ENCODE measurements at places on chromosomes 11 and 22.

DNA sequence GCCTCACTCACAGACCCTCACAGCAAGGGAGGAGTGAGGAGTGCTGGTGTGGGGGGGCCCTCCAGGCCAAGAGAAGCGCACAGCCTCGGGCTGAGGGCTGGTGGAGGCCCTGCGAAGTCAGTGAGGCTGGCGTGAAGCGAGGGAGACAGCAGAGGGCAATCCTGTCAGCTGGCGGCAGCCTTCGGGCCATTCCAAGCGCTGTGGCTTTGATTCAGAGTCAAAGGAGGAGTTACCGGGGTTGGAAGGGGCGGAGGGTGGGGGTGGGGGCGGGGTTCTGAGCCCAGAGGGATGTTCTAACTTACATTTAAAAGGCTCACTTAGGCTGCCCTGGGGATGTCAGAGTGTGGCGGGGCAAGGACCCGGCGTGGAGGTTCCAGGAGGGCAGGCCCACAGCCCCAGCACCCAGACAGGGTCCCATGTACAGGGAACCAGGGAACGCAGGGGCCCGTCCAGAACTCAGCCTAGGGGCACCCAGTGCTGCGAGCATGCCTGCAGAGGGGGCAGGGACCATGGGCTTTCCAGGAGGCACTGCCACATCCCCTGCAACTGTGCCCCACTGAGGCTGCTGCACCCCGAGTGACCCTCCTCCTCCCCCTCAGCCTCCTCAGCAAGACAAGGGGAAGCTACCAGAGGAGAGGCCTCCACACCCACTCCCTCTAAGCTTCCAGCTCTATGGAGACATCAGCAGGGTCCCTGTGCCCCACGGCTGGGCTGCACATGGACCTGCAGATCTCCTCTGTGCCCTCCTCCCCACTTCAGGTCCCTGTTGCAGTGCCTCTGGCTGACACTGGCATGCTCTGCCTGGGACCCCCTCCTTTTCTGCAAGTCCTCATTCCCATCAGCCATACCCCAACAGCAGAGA, 39.7 kb upstream of the TTLL12 start:
- no peak for DNase-seq

- DNase-seq: peak; percentile 87
Observed at GRCh38 chr22:17258015-17258787, 39.0 kb upstream of the ADA2 start.

DNA sequence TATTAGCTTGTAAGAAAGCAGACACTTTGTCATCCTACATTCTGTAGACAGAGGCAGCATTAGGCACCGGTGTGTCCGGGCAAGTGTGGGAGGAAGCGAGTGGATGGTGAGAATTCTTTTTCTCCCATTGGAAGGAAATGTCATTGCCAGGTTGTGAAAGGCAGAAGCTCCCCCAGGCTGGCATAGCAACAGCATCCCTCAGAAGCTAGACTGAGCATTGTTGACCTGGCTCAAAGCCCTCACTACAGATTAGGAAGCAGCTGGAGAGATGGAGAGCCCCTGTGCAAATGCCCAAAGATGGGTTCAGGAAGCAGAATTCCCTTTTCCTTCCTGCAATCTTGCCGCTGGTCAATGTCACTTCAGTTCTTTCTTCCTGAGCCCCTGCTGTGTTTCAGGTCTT, 1299.3 kb downstream of the TBC1D22A start:
- no peak for DNase-seq

DNA sequence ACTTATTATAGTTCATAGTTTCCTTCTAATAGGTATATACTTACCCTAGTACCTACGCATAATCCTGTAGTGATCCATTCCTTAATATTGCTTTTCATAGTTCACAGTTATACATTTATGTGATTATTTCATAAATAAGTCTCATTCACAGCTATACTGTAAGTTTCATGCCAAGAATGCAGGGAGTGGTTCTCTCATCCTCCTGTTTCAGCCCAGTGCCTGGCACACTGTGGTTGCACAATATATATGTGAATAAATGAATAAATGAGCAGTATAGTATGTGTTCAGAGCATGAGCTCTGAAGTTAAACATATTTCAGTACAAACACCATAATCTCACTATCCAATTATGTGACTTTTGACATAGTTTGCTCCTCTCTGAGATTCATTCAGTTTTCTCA, 115.8 kb downstream of the MAML2 start:
- DNase-seq: no peak

- DNase-seq: no peak
Observed at GRCh38 chr11:76670485-76671236, at the start of gene LRRC32. Gene LRRC32, minus strand, starts transcription at chr11:76670747. Its CDS starts 4,793 bp downstream, at chr11:76665954.

DNA sequence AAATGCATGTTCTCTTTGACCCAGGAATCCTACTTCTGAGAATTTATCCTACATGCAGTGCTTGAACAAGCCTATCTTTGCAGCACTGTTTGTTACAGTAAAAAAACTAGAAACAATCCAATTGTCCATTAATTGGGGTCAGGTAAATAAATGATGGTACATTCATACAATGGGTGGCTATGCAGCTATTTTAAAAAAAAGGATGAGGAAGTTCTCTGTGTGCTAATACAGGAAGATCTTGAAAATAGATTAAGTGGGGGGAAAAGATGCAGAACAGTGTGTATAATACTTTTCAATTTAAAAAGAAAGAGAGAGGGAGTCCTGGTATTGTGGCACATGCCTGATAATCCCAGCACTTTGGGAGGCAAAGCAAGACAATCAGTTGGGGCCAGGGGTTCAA, 9.5 kb upstream of the CREB3L1 start:
- no peak for DNase-seq

- peak; percentile 31 for DNase-seq
Observed at GRCh38 chr11:119417726-119418540, 5.0 kb downstream of the THY1 start.

GRCh38 chr22:39814899-39815298, 78.7 kb downstream of the ENTHD1 start:
- peak; percentile 5 for DNase-seq

GRCh38 chr22:46366801-46367706, 31.5 kb downstream of the TRMU start:
- DNase-seq: no peak

- DNase-seq: no peak
Observed at GRCh38 chr11:78961937-78962701, 387.5 kb upstream of the NARS2 start.

DNA sequence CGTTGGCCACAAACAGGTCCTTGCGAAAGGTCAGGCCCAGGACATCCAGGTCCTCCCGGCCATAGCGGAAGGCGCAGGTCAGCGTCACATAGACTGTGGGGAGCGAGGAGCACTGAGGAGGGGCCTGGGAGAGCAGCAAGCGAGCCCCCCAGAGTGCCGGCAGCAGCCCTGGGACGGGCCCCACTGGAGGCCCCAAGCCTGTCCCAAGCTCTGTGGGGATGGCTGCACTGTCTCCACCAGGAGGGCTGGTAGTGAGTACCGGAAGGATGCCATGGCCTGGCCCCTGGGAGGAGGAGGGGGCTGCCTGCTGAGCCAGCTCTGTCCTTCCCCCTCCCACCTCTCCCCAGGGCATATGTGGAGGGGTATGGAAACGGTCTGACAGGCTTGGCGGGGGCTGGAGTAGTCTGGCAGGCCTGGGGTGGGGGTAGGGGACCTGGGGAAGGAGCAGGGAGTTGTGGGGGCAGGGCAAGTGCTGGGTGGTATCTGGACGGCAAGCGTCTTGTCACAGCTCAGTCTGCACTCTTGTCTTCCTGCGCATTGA, 42.9 kb downstream of the TPBGL start:
- no peak for DNase-seq

- DNase-seq: no peak
Observed at GRCh38 chr11:65719871-65720210, 757 bp downstream of the RNASEH2C start.

- DNase-seq: no peak
Observed at GRCh38 chr11:16899708-16900303, 114.4 kb downstream of the PLEKHA7 start.

GRCh38 chr22:45208993-45209838, 31.5 kb downstream of the KIAA0930 start:
- DNase-seq: no peak

- DNase-seq: no peak
Observed at GRCh38 chr22:40235308-40235707, 57.6 kb downstream of the TNRC6B start.

DNA sequence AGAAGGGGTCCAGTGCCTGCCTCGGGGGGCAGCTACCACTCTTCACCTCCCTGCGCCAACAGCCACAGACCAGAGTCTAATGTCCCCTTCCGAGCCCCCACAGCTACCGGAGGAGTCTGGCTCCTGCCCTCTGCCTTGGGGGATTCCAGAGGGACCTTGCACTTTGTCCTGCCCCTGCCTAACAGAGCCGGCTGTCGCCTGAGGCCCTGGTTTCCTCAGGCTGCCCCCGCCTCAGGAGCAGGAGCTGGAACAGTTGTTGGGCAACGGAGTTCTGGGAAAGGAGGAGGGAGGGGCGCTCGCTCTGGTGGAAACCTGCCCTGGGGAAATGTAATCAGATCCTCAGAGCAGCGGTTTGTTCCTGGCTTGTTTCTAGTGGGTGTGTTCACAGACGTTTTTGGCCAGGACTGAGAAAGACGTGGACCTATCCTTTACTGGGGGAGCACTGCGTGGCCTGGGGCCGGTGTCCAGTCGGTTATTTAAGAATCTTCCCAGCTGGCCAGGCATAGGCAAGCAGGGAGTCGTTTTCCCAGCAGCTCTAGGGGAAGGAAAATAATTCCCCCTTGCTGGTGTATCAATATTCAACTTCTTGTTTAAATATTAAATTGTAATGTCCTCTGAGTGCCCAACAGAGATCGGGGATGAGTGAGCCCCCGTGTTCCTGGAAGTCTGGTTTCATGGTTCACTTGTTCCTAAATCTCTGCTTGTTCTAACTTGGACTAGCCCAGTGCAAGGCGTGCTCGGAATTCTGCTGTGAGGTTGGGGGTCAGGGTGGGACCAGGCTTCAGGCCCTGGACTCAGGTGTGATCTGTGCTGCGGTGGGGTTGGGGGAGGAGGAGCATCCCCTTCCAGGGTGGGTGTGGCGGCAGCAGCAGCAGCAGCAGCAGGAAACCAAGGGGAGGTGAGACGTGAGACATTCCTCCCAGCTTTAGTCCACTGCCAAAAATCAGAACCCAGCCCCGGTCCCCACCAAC, 32.1 kb downstream of the A4GALT start:
- DNase-seq: peak; percentile 41

DNA sequence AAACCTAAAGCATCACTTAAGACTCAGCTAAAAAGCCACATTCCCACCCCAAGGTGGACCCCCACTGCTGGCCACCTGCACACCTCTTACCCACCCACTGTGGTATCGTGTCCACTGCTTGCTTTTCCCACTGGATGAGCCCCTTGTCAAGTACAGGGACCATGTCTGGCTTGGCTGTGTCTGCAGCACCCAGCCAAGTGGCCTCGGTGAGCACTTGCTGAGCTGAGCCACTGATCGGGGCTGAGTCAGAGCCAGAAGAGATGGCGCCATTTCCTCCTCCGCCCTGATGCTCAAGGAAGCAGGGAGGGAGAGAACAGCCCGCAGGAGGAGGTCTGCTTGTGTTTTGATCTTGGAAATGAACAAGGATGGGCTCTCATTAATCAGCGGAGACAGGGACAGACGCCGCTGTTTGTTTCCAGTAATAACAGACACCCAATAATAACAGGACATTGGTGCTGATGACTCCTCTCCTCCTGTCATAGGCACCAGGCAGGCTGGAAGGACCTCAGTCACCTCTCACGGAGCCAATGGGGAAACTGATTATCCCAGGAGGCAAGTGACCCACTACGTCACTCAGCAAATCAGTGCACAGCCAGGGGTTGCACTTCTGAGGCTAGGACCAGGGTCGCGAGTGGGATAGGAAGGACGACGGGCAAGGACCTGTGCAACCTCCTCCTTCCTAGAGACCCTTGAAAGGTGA, 85.2 kb upstream of the RTL6 start:
- DNase-seq: no peak

- DNase-seq: no peak
Observed at GRCh38 chr11:93668171-93668570, 6.7 kb downstream of the CEP295 start.

GRCh38 chr11:85750646-85751045, 60.3 kb downstream of the SYTL2 start:
- no peak for DNase-seq

GRCh38 chr11:74696939-74697675, 34.1 kb downstream of the CHRDL2 start:
- no peak for DNase-seq

DNA sequence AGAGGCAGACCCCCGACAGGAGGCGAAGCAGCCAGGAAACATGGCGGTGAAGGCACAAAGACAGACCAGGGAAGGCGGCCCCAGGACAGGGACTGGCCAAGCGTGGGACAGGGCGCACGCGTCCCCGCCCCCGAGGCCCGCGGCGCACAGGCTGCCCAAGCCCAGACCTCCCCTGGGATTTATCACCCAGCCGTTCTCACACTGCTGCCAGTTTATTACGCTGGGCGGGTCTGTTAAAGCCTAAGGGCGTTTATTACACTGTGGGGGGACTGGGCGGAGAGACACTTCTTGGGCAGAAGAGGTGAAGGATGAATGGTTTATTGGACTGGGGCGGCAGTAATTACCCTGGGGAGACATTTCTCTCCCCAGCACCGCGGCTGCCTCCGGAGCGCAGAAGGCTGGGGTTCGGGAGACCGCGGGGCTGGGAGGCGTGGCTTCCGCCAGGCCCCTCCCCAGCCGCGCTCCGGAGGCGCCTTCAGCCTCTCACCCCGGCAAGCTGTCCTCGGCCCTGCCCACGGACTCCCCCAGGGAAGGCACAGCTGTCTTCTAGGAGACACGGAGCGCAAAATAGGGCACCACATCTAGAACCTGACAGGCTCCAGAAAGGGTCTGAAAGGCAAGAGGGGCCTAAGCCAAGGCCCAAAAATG, 47.1 kb downstream of the SLC22A12 start:
- no peak for DNase-seq

- no peak for DNase-seq
Observed at GRCh38 chr11:64060861-64061444, 25.2 kb downstream of the FLRT1 start.

- no peak for DNase-seq
Observed at GRCh38 chr22:48186146-48186790, 1423.8 kb downstream of the TBC1D22A start.

DNA sequence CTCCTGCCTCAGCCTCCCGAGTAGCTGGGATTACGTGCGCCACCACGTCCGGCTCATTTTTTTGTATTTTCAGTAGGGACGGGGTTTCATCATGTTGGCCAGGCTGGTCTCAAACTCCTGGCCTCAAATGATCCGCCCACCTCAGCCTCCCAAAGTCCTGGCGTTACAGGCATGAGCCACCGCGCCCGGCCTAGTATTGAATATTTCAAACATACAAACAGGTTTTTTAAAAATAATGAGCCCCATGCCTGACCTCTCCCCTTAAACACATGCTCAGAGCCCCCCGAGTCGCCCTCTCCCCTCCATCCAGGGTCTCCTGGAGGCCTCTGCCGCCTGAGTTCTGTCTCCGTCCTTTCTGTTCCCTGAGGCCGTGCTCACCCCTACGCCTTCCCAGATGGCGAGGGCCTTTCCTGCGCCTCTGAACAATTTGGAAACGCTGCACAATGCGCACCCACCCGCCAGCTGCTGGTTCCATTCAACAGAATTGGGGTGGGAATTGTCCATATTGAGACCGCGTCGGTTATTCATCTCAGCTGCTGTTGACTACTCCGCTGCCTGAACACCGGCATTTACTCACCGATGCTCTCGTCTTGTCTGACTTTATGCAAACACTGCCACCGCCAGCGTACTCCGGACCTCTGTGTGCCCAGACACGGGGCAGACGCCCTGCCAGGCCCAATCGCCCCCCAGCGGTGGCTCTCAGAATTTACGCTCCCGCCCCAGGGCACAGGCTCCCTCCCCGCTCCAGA, 13.6 kb upstream of the RNH1 start:
- no peak for DNase-seq

- DNase-seq: no peak
Observed at GRCh38 chr11:45857961-45858474, 10.7 kb downstream of the CRY2 start.

GRCh38 chr11:69718147-69718546, 14.3 kb upstream of the FGF19 start:
- no peak for DNase-seq

Data from epithelial cell of prostate (primary cell).